ENCODE measurements at places on chromosomes 5 and 9.

GRCh38 chr5:61603211-61603908 is 271.3 kb downstream of the ZSWIM6 start:
- no peaks in the 10 kb centered on the region for H3K4me1 ChIP-seq
- H3K27ac ChIP-seq: no peak overlapping the region
- H3K4me3 ChIP-seq: no peak overlapping the region
- peaks cover 4% of the 10 kb centered on the region for H3K27me3 ChIP-seq
- H3K36me3 ChIP-seq: no peaks in the 10 kb centered on the region

DNA sequence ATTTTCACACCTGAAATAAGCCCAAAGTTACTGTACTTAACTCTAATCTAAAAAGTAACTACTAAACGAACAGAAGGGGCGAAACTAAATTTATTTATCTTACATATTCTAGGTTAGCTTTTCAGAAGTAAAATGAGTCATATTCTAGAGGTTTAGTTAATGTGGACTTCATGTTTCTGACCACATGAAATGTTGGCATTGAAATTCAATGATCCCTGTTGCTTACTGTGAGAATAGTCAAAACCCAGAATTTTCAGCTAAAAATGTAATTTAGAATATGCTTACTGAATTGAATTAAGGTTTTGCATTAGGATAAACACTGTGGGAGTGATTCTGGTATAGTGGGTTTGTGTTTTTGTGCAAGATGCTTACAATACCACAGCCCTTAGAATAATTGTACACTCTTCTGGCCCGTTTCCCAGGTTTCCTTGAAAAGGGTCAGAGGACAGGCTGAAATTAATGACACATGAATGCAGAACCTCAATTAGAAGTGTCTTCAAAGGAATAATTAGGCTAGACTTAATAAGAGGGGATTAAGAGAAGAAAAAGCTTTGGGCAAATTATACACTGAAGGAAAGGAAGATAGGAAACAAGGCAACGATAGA is 1.4 kb upstream of the SNX18 start:
- H3K4me1 ChIP-seq: peaks cover 24% of the 10 kb centered on the region
- no peak overlapping the region for H3K27ac ChIP-seq
- no peak for DNase-seq

- no peak for DNase-seq
- H3K4me1 ChIP-seq: no peaks in the 10 kb centered on the region
- H3K36me3 ChIP-seq: no peaks in the 10 kb centered on the region
These were observed 211.7 kb downstream of the PLK2 start for GRCh38 chr5:58248221-58248620.

GRCh38 chr5:173291722-173292658 is 36.2 kb downstream of the STC2 start:
- H3K4me1 ChIP-seq: no peaks in the 10 kb centered on the region
- DNase-seq: no peak
- no peaks in the 10 kb centered on the region for H3K27me3 ChIP-seq
- no peak overlapping the region for H3K4me3 ChIP-seq

GRCh38 chr5:55923865-55924500 is 70.8 kb downstream of the IL6ST start:
- DNase-seq: no peak
- peak overlapping the region; percentile 59 for H3K4me3 ChIP-seq
- no peaks in the 10 kb centered on the region for H3K27me3 ChIP-seq
- no peak overlapping the region for H3K27ac ChIP-seq
- no peaks in the 10 kb centered on the region for H3K36me3 ChIP-seq

DNA sequence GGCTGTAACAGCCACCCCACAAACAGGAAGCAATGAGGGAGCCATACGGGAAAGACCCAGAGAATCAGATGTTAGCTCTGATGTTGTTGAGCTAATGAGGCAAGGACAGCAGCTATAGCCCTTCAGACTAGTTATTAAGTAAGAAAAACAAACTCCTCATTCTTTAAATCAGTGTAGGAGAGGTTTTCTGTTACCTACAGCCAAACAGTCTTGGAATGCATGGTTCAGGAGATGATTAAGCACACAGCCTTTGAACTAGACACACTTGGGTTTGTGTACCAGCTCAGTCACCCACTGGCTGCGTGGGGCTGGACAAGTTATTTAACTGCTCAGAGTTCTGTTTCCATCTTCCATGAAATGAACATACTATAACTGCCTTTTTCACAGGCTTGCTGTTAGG is 68.1 kb downstream of the SPOCK1 start:
- H3K4me1 ChIP-seq: no peaks in the 10 kb centered on the region
- no peak for DNase-seq
- H3K4me3 ChIP-seq: no peak overlapping the region

GRCh38 chr5:148437249-148437648 is 53.5 kb downstream of the FBXO38 start:
- no peak overlapping the region for H3K27ac ChIP-seq
- H3K27me3 ChIP-seq: no peaks in the 10 kb centered on the region
- peaks cover 36% of the 10 kb centered on the region for H3K36me3 ChIP-seq
- H3K4me3 ChIP-seq: no peak overlapping the region
- DNase-seq: no peak

- no peaks in the 10 kb centered on the region for H3K27me3 ChIP-seq
- peak; percentile 55 for DNase-seq
- H3K4me3 ChIP-seq: peak overlapping the region; percentile 55
- H3K27ac ChIP-seq: peak overlapping the region; percentile 59
- no peaks in the 10 kb centered on the region for H3K36me3 ChIP-seq
These were observed 1.8 kb downstream of the SHB start for GRCh38 chr9:38066914-38067858.

GRCh38 chr9:113541019-113541900 is 77.7 kb downstream of the RGS3 start:
- no peaks in the 10 kb centered on the region for H3K27me3 ChIP-seq
- H3K27ac ChIP-seq: peak overlapping the region; percentile 18
- no peak overlapping the region for H3K4me3 ChIP-seq
- H3K4me1 ChIP-seq: peaks cover under 1% of the 10 kb centered on the region
- peaks cover 43% of the 10 kb centered on the region for H3K36me3 ChIP-seq

Data from CD8-positive, alpha-beta memory T cell (primary cell).